ENCODE measurements at places on chromosomes 3 and 15. TPM values are rescaled to one million over a fixed set of nuclear protein-coding genes. Genes with fewer than 3 reads are reported as not detected.

CIB2 gene
- total RNA-seq: 1.2 TPM

NTRK3 gene
- total RNA-seq: 87.3 TPM

CLDN16 gene
- not detected for total RNA-seq

GOLGA6L1 gene
- not detected for total RNA-seq

HERC2 gene
- 62.0 TPM for total RNA-seq

WHAMM gene
- total RNA-seq: 9.9 TPM

TUSC7 gene
- total RNA-seq: not detected

EPB42 gene
- not detected for total RNA-seq

IMPG2 gene
- 0.81 TPM for total RNA-seq

- no peak for DNase-seq
These were observed 43.9 kb downstream of the RPL22L1 start for GRCh38 chr3:170826047-170826446.

DNA sequence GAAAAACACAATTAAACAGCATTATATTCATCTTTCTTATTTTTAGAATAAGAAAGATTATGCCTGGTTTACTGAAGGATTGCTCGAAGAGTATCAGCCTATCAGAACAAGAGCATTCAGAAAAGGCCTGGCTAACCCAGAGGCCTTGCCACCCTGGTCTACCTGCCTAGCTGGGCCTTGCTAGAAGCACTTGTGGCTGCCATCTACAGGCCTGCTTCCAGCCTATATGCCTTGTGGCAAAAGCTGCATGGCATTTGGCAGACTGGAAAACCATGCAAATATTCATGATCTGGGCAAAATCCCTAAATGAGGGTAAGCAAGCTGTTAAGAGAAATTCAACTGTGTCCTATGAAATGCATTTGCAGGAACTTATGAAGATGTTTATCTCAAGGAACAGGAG is 9.3 kb upstream of the ATP13A4 start:
- no peak for DNase-seq

DNA sequence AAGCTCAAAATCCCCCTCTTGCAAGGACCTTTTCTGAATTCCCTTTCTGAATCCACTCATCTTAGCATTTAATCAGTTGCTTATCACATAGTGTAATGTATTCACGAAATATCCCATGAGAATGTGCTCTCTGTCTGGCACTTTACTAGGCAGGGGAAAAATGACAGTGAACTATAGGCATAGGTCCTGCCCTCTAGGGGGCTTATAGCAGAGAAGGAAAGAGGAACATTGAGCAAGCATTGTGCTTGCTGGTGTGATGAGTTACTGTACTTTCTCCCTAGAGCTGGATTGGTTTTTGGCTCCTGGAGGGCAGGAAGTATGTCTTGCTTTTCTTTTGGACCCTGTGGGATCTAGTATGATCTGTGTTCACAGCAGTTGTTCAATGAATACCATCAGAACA is 26.5 kb downstream of the DUOX2 start:
- DNase-seq: no peak

GRCh38 chr3:81521855-81522254 is 239.6 kb downstream of the GBE1 start:
- DNase-seq: no peak

- DNase-seq: no peak
These were observed 40.6 kb downstream of the ADIPOQ start for GRCh38 chr3:186882881-186883685.

DNA sequence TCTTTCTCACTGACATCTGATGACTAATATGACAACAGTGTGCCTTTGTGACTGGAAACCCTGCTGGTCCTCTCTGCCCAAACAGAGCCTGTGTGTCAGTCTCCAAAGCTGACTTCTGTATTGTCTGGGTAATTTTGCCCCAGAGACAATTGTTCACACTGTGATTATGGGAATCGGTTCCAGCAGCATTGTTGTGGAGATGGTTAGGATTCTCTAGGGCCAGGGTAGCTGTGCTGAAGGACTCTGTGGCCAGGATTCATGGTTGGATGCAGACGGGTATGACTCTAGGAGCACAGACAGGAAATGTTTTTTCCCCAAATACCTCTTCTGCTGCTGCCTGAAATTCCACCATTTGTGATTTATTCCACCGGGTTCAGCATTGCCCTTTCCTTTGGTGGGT is 57.5 kb upstream of the ITGA11 start:
- no peak for DNase-seq

DNA sequence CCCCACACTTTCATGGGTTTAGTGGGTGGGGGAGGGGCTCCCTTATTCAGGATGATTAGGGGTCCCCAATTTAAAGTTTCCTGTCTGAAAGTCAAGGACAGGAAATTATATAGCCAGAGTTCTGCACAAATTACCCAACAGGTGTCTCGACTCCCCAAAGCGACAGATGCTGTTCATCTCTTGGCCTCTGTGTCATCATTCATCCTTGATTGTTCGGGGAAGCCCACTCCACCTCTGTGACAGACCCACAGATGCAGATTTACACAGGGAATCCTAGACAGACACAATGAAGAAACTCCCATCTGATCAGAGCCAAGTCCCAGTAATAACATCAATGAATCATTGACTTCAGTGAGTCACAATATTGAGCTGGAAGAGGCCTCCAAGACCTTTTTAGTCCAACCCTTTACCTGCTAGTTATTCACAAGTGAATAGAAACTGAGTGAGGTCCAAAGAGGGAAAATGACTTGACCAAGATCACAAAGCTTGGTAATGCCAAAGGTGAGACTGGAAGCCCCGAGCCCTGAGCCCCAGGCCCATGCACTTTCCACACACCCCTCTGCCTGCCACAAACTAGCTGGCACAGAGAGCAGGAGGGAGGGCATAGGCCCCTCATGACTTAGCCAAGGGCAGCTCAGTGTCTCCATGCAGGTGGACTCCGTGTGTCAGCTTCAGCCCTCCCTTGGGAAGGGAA is 7.9 kb upstream of the SRP14 start:
- no peak for DNase-seq

GRCh38 chr3:16441371-16441875 is 72.1 kb downstream of the RFTN1 start:
- DNase-seq: no peak

GRCh38 chr3:161599697-161600096 is 103.1 kb downstream of the OTOL1 start:
- DNase-seq: no peak

DNA sequence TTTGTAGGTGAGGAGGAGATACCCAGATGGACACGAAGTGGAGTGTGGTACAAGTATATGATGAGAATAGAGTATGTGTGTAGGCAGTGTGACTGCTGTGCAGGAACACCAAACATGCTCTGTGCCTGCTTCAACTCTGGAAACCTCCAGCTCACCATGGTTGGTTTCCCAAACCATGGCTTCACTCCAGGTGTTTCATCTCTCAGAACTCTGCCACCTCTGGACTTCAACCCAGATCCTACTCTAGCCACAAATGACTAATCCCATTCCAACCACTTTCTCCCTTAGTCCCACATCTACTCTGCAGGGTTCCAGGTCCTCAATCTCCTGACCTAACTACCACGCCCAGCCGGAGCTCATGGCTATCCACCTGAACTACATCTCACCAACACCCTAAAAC is 102.1 kb downstream of the RYK start:
- DNase-seq: no peak

GRCh38 chr3:38170722-38171121 is 5.4 kb downstream of the OXSR1 start:
- no peak for DNase-seq

GRCh38 chr3:152578769-152579168 is 256.2 kb upstream of the P2RY1 start:
- no peak for DNase-seq

All from thoracic aorta (tissue), 2 donors.